Brain microvascular endothelial cell (primary cell): ENCODE measurements at places on chromosomes 5 and 9.
A peak's percentile ranks its signal among the peaks of the same experiment; 100 is the strongest.

DNA sequence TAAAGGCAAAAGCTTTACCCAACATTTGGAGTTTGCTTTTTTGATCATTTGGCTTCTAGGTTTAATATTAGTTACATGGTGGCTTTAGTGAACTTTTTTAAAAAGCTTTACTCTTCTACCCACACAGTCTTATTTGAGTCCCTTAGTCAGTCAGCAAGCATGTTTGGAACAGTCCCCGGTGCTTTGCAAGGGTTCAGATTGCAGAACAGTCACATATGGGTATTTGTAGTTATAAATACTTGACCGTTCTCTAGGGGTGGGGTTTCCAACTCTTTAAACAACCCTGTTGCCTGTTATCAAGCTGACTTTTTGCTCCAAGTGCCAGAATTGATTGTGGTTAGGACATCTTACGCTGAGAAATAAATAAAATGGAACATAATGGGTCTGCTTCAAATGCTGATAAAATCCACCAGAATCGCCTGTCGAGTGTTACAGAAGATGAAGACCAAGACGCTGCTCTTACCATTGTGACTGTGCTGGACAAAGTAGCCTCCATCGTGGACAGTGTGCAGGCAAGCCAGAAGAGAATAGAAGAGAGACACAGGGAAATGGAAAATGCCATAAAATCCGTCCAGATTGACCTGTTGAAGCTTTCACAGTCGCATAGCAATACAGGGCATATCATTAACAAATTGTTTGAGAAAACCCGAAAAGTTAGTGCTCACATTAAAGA lies at the start of gene CAVIN4:
CAVIN4 (plus strand) TSS at position 304 of the 673 bp plus-strand sequence; CDS start at position 369, 65 bp downstream.
- peak; percentile 62 for DNase-seq

DNA sequence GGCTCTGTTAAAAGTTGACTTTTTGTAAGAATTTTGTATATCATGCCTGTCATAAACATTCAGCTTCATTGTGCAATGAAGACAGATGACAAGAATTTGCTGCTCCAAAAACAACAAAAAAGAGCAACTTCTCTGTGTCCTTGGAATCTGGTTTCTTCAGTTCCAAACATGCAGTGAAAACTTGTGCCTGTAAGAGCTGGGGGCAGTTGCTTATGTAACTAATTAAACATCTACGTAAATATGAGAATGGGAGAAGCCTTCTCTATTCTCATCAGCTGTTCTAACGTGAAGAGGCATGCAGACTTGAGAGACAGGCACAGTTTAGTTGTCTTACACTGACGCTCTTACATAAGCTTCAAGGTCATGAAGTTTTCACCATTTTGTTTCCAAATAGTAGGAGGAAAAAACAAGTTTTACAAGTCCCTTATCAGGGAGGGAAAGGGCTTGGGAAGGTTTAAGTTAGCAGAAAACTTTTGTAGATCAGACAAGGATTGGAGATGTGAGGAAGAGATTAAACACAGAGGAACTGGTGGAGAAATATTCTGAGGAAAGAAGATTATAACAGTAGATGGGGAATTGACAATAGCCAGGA lies 170.4 kb downstream of the RFK start:
- DNase-seq: no peak

GRCh38 chr5:52684051-52684450 lies 103.7 kb upstream of the ITGA1 start:
- no peak for DNase-seq

DNA sequence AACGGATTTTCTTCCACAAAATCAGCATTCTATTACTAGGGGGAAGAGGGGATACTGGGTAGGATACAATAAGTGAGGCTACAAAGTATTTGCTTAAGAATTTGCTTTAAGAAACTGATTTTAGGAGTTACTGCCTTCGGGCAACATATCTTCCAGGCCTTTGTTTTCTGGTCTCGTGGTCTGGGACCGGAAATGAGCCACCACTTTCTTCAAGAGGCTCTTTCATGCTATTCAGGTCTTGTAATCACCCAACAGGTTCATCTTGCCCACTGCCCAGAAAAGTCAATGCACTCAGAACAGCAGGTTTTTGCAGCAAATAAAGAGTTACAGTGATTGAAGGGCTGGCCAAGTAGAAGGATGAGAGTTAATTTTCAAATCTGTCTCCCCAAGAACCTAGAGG lies 6.6 kb upstream of the AOPEP start:
- DNase-seq: no peak

- no peak for DNase-seq
Observed at GRCh38 chr5:53873235-53873634, 312.8 kb downstream of the NDUFS4 start.

DNA sequence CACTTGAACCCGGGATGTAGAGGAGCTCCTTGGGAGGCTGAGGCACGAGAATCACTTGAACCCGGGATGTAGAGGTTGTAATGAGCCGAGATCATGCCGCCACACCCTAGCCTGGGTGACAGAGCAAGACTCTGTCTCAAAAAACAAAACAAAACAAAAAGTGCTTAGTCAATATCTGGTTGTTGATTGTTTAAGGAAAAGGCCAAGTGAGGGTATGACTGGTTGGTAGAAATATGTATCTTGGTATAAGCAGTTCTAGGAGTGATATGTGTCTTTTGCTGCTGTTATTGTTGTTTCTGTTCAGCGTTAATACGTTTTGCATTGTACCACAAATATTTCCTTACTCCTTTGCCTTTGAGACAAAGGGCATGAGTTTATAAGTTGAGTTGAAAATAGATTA lies 210.7 kb upstream of the DMRT1 start:
- DNase-seq: no peak

- DNase-seq: peak; percentile 75
Observed at GRCh38 chr9:34603610-34604231, 8.2 kb downstream of the RPP25L start.

DNA sequence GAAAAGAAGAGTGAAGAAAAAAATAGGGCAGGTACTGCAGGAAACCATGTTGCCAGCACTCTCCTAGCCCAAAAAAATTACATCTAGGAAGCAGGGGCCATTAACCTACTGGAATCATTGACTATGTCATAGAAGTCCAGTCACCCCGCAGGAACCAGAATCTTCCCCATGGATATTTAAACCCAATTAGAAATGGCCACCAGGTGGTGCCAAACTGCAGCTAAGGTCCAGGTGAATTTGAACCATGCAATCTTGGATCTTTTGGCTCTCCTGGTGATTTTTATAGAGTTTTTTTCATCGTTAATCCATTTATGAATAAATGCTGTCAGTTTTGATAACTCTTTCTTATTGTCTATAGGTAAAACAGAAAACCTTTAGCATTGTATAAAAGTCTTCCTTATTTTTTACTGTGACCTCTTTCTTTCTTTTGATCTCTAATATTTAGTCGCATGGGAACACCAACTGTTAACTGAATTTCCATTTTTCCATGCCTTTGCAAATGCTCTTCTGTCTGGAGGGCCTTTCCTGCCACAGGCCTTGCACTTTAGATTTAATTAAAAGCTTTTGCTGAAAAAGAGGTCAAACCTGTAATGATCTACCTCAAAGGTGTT lies 147.5 kb upstream of the FGF10 start:
- no peak for DNase-seq

DNA sequence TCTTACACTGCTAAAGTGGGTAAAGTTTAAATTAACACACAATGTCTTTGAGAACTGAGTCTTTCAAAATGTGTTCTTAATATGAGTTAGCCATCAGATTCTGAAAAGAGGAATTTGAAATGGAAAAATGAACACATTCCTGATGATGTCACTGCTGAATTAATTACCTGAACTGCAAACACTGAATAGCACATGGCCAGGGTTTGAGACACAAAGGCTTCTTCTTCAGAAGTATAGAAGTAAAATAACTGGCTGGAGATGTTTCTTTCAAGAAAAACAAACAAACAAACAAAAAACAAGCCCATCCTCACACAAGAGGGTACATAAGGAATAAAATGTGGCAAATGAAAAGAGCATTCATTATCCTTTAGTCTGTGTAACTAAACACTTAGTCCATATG lies 7.1 kb downstream of the GLIS3 start:
- DNase-seq: no peak

- no peak for DNase-seq
Observed at GRCh38 chr9:133489253-133490190, 10.6 kb upstream of the SLC2A6 start.

- peak; percentile 57 for DNase-seq
Observed at GRCh38 chr5:132883261-132883834, 9.9 kb downstream of the LEAP2 start.

DNA sequence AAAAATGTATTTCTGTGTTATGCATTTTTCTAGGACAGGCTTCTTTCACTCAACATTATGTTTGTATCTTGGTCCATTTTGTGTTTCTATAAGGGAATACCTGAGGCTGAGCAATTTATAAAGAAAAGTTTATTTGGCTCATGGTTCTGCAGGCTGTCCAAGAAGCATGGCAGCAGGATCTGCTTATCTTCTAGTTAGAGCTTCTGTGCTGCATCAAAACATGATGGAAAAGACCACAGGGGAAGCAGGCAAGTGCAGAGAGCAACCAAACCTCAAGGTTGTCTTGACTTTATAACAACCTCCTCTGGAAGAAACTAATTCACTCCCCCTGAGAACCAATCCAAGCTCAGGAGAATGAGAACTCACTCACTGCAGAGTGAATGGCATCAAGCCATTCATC lies 1601.0 kb upstream of the NUDT12 start:
- no peak for DNase-seq

- DNase-seq: no peak
Observed at GRCh38 chr9:78668148-78668832, 371.4 kb downstream of the PSAT1 start.
